GM04503 (cell line): ENCODE measurements at places on chromosomes 11 and 22.

DNA sequence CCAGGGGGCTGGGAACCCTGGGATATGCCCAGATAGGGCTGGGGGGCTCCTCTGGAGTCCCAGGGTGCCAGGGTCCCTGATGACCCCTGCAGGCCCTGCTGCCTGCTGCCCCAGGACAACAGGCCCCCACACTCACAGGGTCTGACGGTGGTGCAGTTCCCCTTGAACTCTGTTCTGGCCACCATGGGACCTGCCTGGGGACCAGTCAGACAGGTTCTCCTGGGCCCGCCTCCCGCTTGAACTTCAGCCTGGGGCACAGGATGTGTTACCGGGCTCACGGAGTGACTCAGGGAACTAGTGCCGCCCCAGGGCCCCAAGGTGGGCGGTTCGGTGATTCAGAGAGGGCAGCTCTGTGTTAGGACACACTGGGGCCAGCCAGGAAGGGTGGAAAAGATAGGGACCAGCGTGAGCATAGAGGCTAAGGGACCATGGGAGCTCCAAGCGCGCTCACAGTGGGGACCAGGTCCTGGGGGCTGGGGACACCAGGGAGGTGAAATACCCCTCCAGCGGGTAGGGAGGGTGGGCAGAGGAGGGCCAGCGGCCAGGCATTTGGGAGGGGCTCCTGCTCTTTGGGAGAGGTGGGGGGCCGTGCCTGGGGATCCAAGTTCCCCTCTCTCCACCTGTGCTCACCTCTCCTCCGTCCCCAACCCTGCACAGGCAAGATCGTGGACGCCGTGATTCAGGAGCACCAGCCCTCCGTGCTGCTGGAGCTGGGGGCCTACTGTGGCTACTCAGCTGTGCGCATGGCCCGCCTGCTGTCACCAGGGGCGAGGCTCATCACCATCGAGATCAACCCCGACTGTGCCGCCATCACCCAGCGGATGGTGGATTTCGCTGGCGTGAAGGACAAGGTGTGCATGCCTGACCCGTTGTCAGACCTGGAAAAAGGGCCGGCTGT, 21.5 kb upstream of the TXNRD2 start:
- DNase-seq = no peak

- DNase-seq = no peak
Observed at GRCh38 chr11:82676483-82677094, 57.1 kb downstream of the FAM181B start.

DNA sequence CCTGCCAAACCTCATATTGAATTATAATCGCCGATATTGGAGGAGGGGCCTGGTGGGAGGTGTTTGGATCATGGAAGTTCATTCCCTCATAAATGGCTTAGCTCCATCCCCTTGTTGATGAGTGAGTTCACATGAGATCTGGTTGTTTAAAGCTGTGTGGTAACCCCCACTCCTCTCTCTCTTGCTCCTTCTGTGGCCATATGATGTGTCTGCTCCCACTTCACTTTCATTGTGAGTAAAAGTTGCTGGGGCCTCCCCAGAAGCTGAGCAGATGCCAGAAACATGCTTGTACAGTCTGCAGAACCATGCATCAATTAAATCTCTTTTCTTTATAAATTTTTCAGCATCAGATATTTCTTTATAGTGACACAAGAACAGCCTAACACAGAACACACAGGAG, 929.0 kb upstream of the FAT3 start:
- DNase-seq = no peak

GRCh38 chr11:86287468-86287796, 14.6 kb upstream of the HIKESHI start:
- DNase-seq = no peak

DNA sequence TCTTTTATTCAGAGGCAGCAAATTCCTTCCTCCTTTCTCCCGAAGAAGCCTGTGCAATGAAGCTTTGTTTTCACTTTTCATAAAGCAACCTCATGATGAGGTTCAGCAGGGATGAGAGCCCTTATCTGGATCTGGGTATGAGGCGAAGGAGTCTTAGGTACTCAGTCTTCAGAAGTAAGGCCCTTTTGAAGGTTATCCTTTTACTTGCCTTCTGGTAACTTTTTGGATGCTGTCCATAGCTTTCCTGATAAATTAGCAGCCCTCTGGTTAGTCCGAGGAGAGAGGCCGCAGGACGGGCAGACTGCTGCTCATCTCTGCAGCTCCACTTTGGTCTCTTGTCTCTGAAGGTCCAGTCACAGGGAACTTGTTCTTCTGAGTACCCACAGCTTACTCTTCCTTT, 1.1 kb downstream of the TRIM22 start:
- peak; percentile 27 for DNase-seq

- no peak for DNase-seq
Observed at GRCh38 chr11:61702701-61703312, 22.6 kb downstream of the DAGLA start.

- no peak for DNase-seq
Observed at GRCh38 chr22:24805790-24806662, at the start of gene SGSM1. SGSM1 (plus strand) TSS chr22:24806211; CDS start chr22:24806326, 115 bp downstream.
